Activated CD4-positive, alpha-beta T cell treated with anti-CD3 and anti-CD28 coated beads, Interleukin-2, Interleukin-6, amounts not matched to agents 100 ng/mL and 50 ng/mL, durations not matched to agents 16 hours and 8 hours (primary cell): ENCODE measurements at places on chromosomes 6 and 20.

DNA sequence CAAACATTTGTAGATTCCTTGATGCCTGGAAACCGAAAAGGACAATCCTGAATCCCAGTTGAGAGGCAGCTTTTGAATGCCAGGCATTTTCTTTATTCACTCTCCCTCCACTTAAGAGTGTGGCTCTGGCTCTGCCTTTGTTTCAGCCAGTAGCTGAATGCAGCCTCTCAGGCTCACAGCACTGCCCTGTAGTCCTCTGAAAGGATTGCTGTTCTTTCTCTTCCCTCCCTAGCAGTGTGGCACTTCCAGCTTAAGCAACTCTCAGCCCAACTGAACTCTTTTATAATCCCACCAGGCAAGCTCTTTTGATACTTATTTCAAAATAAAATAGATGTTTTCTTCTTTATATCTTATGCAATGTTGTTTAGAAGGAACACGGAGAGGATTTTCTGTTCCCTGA, 415.6 kb downstream of the GJA1 start:
- DNase-seq = no peak

DNA sequence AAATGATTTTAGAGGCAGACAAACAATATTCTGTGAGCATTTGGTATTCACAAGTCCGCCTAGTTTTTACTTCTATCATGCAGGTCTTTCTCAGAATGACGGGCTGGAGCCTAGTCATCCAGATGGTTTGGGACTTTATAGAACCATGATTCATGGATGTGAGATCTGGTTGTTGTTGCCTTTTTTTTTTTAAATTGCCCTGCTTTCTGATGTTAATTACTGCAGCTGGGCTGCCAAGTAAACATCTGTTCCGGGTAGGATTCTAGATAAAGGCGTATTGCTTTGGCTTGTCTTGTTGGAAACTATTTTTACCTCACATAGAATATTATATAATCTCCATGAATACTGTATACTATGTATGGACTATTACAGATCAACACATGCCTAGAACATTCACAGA, 58.1 kb downstream of the RNF217 start:
- DNase-seq = no peak

GRCh38 chr6:127366282-127367022, 23.0 kb upstream of the ECHDC1 start:
- peak; percentile 3 for DNase-seq

DNA sequence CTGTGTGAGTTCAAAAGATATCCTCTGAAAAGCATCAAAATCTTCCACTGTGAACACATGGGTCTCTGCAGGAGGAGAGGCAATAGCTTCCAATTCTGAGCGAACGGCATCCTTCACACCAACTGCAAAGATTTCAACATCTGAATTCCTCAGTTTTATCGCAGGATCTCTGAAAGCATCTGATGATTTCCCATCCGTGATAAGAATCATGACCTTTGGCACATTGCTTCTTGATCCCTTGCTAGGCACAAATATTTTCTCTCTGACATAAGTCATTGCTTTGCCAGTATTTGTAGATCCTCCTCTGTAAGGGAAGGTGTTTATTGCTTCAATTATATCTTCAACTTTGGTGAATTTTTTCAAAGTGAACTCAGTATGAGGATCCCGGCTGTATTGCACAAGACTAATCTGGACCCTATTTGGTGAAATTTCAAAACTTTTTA, 22.7 kb downstream of the COL12A1 start:
- DNase-seq = no peak

GRCh38 chr6:138035070-138035469, 72.1 kb downstream of the PERP start:
- DNase-seq = no peak

DNA sequence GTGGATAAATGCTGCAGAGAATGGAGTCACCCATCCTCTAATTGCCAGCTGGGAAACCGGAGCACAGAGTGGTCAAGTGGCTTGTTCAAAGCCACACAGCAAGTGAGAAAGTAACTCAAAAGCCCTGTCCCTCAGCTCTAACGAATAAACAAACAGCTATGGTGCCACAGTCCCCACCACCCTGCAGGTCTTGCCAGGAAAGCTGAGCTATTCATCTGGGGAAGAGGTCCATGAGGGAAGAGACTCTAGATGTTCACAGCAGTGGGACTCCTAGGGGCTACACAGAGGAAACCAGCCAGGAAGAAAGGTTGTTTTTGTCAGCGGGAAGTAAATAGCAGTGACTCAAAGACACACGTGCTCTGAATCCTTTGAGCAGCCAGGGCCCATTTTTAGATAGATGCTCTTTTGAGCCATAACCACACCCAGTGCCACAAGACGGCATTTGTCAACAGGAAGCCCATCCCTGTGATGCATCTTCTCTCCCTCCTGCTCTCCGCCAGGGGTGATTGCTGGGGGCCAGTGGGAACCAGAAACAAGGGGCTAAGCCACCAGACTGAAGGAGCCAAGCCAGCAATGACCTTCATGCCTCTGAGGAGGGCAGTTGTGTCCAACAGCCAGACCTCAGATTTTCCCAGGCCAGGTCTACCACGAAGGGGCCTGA, 32.4 kb upstream of the TCP11 start:
- no peak for DNase-seq

DNA sequence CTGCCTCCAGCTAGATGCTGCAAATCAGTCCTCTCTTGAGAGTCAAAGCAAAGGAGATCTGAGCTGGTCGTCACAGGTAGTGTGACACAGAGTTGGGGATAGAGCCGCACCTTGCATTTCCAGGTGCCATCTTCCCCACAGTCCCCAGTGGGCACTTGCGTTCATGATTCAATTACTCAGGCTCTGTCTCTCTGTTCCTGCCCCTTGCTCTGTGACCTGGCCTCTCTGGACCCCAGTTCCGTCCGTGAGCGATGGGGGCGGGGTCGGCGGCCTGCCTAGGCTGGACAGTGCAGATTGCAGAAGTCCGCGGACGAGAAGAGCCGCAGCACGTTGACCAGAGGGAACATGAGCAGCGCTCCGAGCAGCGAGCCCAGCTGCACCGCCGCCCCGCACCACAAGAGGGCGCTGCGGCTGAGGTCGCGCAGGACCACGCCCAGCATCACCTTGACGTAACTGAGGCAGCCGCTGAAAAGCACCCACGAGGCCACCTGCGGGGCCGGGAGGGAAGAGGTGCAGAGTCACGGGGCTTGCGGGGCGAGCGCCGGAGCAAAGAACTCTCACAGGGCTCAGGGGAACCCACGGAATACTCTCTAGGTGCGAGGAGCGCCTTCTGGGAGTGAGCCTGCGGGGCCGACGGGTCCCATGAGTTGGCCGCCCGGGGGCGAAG, 7.4 kb downstream of the SLC52A3 start:
- peak; percentile 67 for DNase-seq

DNA sequence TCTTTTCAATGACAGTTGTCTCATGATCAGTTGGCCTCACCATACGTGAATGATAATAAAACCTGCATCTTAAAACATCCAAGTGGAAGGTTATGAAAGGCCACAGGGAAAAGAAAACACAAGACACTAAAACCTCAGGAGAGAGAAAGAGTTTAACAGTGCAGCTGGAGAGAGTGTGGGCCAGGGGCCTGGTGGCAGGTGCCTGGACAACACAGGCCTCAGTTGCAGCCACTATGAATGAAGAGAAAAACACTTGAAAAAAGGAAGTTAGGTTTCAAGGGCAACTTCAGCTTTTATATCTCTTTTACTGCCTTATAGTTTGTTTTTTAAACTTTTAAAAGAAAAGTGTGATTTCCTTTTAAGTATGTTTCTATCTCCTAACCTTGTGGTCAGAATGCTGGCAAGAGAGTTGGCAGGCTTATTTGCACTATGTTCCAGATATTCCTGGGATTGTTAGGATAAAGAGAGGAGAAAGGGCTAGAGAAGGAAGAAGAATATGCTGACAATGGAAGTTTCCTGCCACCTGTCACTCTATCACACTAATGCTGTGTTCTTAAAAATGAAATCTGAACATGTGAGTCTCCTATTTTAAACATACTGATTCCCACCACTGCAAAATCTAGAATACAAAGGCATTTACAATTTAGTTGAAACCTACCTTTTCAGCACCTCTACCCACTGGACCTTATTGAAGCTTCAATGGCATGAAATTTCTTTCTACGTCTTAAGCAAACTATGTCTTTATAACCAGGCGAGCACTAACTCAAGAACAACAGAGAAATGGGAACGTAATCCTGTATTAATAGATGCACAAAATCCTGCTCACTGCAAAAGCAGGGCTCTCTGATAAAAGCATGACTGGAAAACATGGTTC, 222.4 kb downstream of the CD83 start:
- DNase-seq = no peak

DNA sequence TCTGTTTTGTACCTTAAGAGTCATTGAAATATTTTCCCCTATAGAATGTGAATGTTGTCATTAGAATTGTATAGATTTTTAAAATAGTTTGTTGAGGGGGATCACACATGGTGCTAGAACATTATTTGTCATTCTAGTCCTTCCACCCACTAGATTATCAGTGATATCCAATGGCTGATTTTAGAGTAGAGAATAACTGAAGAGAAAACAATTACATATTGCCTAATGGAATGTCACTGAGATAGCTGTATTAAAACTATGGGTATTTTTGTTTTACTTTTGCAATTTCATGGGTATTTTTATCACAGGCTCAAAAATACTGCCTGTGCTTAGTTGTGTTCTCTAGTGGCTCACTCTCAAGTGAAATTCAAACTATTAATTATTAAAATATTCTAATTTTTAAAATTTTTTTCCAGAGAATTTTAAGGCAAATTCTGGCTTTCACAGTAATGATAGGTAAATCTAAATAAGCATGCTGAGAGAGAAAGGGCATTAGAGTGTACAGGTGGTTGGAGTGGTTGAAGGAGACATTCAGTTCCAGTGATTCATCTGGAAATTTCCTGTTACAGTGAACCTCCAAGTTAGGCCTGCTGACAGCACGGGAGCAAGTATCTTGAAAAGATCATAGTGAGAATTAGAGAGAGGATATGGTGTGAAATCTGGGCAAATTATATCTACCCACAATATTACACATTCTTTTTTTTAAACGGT, 399.6 kb downstream of the NKAIN2 start:
- no peak for DNase-seq

GRCh38 chr20:18063676-18064075, 6.0 kb upstream of the OVOL2 start:
- DNase-seq = no peak

DNA sequence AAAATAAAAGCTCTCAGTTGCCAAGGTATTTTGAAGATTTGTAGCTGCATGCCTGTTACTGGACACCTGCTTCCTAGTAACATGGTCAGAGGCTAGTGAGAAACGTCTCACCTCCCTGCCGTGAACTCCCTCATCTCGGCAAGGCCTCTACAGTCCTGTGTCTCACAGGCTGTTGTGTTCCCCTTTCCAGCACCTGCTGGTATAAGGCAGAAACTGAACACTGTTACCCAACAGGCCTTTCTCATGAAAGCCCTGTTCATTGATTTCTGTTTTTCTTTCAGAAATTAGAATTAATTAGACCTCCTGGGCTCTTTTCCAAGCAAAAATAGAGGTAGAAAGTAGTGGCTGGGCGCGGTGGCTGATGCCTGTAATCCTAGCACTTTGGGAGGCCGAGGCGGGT, 17.6 kb upstream of the SRSF3 start:
- no peak for DNase-seq
